ENCODE measurements at places on chromosomes 11 and 22. TPM values are rescaled to one million over a fixed set of nuclear protein-coding genes. Genes with fewer than 3 reads are reported as not detected.

The PRG3 gene
- not detected for total RNA-seq

The CSF2RB gene
- 1.5 TPM for total RNA-seq

The RIMBP3C gene
- total RNA-seq = 0.19 TPM

The ANO3 gene
- 5.4 TPM for total RNA-seq

The RFPL3 gene
- total RNA-seq = not detected

The VSIG10L2 gene
- total RNA-seq = not detected

The ISX gene
- total RNA-seq = not detected

The TMEM191C gene
- total RNA-seq = 3.0 TPM

The B4GALNT4 gene
- under 0.01 TPM for total RNA-seq

The POTEH gene
- not detected for total RNA-seq

The TBCEL gene
- 17.2 TPM for total RNA-seq

The GRM5 gene
- 0.06 TPM for total RNA-seq
